ENCODE measurements at places on chromosomes 4 and X.

DNA sequence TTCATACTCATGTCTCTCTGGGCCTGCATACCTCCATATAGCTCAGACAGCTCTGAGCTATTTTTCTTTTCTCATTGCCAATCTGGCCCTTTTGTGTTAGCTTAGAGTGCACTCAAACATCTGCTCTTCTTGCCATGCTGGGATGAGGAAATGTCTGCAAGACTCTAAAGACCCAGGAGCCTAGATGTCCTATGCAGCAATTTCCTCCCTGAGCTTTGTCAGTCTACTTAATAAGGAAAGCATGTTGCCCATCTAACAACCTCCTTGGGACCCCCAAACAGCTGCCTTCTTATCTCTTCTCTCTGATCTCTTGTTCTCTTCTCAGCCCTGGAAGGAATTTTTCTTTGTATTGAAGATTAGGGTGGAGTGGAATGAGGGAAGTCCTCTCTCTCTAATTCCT is 69.2 kb downstream of the UCHL1 start:
- H3K36me3 ChIP-seq: no peaks in the 10 kb centered on the region
- no peak overlapping the region for H3K27ac ChIP-seq
- H3K4me1 ChIP-seq: peaks cover 30% of the 10 kb centered on the region
- DNase-seq: no peak
- no peaks in the 10 kb centered on the region for H3K27me3 ChIP-seq
- H3K4me3 ChIP-seq: no peak overlapping the region

DNA sequence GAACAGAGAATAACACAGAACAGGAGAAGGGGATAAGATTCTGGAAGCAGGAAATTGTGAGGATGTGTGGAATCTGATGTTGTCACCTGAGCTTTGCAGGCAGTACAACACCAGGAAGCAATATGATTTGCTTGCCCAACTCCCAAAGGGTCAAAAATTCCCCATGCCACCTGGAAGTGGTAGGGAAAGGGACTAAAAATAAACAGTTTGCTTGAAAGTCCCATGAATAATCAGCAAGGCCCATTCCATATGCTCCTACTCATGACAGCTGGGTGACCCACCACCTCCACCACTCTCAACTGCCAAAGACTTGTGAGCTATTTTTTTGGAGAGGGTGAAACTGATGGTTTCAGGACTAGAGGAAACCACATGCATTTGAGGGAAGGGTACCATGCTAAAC is 168.4 kb downstream of the KCNIP4 start:
- no peak for DNase-seq
- H3K4me3 ChIP-seq: no peak overlapping the region
- no peaks in the 10 kb centered on the region for H3K4me1 ChIP-seq
- no peak overlapping the region for H3K27ac ChIP-seq
- no peaks in the 10 kb centered on the region for H3K36me3 ChIP-seq
- H3K27me3 ChIP-seq: no peaks in the 10 kb centered on the region

- H3K27ac ChIP-seq: no peak overlapping the region
- DNase-seq: no peak
- no peaks in the 10 kb centered on the region for H3K4me1 ChIP-seq
- H3K36me3 ChIP-seq: no peaks in the 10 kb centered on the region
- no peaks in the 10 kb centered on the region for H3K27me3 ChIP-seq
Observed at GRCh38 chr4:24928708-24929107, 15.9 kb upstream of the CCDC149 start.

GRCh38 chr4:4521136-4521535 is 20.7 kb downstream of the STX18 start:
- no peaks in the 10 kb centered on the region for H3K4me1 ChIP-seq
- no peaks in the 10 kb centered on the region for H3K36me3 ChIP-seq
- H3K4me3 ChIP-seq: no peak overlapping the region
- no peaks in the 10 kb centered on the region for H3K27me3 ChIP-seq

DNA sequence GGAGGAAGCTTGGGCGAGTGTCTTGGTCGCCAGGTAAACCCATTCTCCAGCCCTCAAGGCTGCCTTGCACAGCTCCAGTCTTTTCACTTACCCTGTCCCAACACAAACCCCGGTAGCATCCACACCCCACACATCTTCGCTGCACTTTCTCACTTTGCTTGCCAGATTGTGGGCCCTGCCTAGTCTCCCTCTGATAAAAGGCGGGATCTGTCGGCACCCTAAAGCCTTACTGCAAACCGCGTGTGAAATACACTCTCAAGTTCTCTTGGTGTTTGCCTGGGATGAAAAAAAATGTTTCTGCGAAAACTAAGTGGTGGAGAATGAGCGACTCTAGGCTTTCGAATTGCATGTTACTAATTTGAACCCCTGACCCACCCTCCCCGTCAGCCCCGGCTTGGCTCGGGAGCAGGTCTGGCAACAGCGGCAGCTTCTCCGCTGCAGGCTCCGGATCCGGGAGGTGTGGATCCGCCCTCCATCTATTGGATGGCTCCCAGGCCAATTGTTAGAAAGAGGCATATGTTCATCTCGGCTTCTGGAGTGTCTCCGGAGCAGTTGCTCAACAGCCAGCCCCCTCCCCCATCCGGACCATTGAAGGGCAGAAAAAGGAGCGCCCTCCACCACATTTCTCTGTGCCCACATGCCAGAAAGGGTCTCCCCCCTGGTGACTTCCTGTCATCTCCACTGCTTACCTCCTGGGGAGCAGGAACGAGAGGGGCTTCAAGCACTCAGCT is 3.0 kb upstream of the CITED1 start:
- no peak overlapping the region for H3K27ac ChIP-seq
- peak overlapping the region; percentile 31 for H3K4me3 ChIP-seq
- H3K36me3 ChIP-seq: no peaks in the 10 kb centered on the region

DNA sequence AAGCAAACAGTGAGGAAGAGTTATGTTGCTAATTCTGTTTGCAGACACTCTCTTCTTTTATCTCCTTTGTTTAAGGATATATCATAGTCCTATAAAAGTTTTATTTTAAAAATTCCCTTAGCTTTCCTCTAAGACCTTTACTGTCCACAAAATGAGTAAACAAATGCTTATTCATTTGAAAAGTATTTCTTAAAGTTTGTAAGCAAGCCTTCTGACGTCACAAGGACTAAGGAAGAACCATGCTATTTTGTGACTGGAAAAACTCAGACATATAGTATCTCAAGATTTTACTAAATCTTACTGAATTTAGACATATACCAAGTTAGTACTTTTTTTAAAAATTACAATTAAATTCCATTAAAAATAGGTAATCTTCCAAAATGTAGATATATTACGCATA is 5.2 kb upstream of the RBMXL3 start:
- H3K4me1 ChIP-seq: no peaks in the 10 kb centered on the region
- H3K27ac ChIP-seq: no peak overlapping the region
- no peaks in the 10 kb centered on the region for H3K27me3 ChIP-seq
- no peak for DNase-seq

- H3K36me3 ChIP-seq: peaks cover 12% of the 10 kb centered on the region
- H3K27ac ChIP-seq: no peak overlapping the region
- no peak for DNase-seq
- no peaks in the 10 kb centered on the region for H3K27me3 ChIP-seq
- H3K4me3 ChIP-seq: no peak overlapping the region
Observed at GRCh38 chrX:13752141-13752540, 17.6 kb downstream of the OFD1 start.

- DNase-seq: no peak
- H3K4me3 ChIP-seq: no peak overlapping the region
- H3K27me3 ChIP-seq: no peaks in the 10 kb centered on the region
- no peaks in the 10 kb centered on the region for H3K4me1 ChIP-seq
- no peak overlapping the region for H3K27ac ChIP-seq
Observed at GRCh38 chr4:12966726-12967125, 517.4 kb downstream of the RAB28 start.

DNA sequence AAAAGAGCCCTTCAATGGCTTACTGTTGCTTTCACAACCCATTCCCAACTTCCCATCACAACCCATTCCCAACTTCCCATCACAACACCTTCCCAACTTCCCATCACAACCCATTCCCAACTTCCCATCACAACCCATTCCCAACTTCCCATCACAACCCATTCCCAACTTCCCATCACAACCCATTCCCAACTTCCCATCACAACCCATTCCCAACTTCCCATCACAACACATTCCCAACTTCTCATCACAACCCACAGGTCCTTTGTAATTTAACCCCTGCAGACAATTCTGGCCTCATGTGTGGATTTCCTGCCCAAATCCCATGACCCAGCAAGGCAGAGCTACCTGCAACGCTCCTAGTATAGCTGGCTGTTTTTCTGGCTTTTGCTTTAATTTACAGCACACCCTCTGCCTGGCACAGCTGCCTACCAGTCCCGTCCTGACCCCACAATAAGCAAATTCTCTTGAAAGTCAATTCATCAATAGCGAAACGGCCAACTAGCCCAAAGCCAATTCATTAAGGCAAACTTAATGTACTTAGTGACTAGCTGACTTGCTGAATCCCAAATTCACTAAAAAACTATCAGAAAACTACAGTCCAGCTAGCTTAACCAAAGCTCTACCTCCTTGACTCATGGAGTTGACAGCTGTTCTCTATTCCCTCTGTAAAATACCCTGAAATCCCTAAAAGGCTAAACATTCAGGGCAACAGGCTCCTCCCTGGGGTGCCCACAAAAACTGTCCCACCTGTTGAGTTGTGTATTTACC is 75.6 kb downstream of the AFAP1 start:
- H3K36me3 ChIP-seq: peaks cover 17% of the 10 kb centered on the region
- H3K27ac ChIP-seq: no peak overlapping the region
- DNase-seq: no peak
- no peaks in the 10 kb centered on the region for H3K27me3 ChIP-seq
- H3K4me3 ChIP-seq: no peak overlapping the region
- H3K4me1 ChIP-seq: 0 out of 2 replicates have a peak, but pooled peaks cover 5% of the 10 kb centered on the region

- H3K27me3 ChIP-seq: no peaks in the 10 kb centered on the region
- H3K4me3 ChIP-seq: peak within 1 kb of the TSS; percentile 44
- H3K4me1 ChIP-seq: no peaks in the 10 kb centered on the region
- DNase-seq: no peak
- H3K27ac ChIP-seq: no peak within 1 kb of the TSS
- no peaks in the 10 kb centered on the region for H3K36me3 ChIP-seq
Observed at GRCh38 chr4:141133146-141133998, at the start of gene RNF150. RNF150 (minus strand) TSS chr4:141133469.

- H3K36me3 ChIP-seq: no peaks in the 10 kb centered on the region
- no peaks in the 10 kb centered on the region for H3K27me3 ChIP-seq
- no peaks in the 10 kb centered on the region for H3K4me1 ChIP-seq
- no peak overlapping the region for H3K4me3 ChIP-seq
- DNase-seq: no peak
- no peak overlapping the region for H3K27ac ChIP-seq
Observed at GRCh38 chr4:69497886-69498395, 2.2 kb upstream of the UGT2B4 start.

DNA sequence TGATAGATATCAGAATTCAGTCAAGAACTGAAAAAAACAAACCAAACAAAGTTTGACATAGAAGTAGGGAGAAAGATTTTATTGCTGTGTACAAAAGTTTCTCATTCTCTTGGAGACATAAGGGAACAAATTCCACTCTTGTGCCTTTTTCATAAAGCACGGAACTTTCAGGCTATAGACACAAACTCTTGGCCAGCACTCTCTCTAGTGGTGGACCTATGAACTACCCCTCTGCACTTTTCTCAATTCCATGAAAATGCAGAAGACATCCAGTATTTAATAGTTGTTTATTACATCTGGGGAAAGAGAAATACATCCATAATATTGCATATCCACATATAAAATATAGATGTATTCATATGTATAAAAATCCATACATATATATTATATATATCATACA is 291.6 kb upstream of the HS3ST1 start:
- H3K4me1 ChIP-seq: peaks cover 5% of the 10 kb centered on the region
- no peaks in the 10 kb centered on the region for H3K36me3 ChIP-seq
- no peaks in the 10 kb centered on the region for H3K27me3 ChIP-seq

DNA sequence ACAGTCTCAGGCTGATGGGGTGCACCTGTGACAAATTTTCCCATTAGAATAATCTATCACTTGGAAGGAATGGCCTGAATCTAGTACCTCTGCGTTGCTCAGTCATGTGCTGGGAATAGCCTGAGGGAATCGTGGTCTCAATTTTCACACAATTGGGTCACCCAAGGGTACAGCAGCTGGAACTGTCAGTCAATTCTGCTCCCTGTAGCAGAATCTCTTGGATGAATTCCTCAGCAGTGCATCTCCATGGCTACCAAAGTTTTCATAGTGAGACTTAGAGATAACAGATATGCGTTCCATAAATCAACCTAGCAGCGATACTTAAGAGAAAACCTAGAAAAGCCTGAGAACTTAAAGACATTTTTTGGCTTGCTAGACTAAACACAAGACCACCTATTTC is 288.7 kb upstream of the CTSO start:
- no peaks in the 10 kb centered on the region for H3K27me3 ChIP-seq
- no peaks in the 10 kb centered on the region for H3K4me1 ChIP-seq
- H3K27ac ChIP-seq: no peak overlapping the region
- no peaks in the 10 kb centered on the region for H3K36me3 ChIP-seq

DNA sequence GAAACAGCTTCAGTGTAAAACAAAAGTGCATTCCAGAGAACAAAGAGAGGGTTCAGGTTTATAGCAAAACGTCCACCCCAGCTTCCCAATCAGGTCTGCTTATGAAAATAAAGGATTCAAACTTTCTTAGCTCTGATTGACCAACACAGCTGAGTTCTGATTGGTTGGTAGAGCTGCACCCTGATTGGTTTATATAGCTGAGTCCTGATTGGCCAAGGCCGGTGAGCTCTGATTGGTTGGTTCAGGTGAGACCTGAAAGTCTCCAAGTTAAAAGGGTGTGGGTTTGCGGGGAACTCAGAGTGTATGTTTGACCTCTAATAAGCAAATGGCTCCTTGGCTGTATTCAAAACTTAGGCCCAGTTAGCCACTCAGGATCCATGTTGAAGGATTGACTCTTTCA is 20.9 kb downstream of the CLRN2 start:
- H3K27me3 ChIP-seq: no peaks in the 10 kb centered on the region
- no peak overlapping the region for H3K27ac ChIP-seq
- H3K36me3 ChIP-seq: no peaks in the 10 kb centered on the region
- no peak overlapping the region for H3K4me3 ChIP-seq
- no peak for DNase-seq

DNA sequence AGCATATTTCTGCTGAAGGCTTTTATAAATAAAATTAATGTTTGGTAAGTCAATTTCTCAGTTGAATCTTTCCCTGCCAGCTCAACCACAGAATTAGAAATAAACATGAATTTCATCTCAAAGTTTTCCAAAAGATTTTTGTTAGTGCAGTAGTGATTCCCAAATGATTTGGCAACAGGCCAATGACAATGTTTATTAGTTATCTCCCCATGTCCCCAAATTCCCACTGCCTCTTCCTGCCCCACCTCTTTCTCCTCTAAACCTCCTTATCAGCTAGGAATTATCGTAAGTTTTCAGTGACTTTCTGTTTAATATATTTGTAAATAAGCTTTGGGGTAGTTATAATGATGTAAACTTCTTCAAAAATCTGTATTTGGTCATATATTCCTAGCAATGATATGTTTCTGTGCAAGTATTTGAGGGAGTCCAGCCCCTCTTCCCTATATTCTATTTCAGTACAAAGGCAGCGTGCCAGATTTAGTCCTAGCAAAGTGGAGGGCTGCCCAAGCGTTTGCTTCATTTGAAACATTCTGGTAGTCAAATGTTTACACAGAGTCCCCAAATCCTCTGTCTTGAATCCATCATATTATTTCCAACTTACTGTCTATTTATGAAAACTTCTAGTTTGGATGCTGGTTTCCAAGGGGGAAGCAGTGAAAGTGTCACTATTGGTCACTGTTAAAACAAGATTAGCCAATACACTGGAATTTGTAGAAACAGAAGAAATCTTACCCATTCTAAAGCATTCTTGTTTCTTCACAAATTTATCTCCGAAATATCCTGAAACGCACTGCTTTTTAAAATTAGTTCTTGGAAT is 33.7 kb upstream of the ANKRD50 start:
- H3K27me3 ChIP-seq: no peaks in the 10 kb centered on the region
- H3K36me3 ChIP-seq: no peaks in the 10 kb centered on the region
- DNase-seq: no peak
- no peak overlapping the region for H3K27ac ChIP-seq

All from PC-9 (cell line).